ENCODE measurements at places on chromosomes 2 and 18.

GRCh38 chr2:208406474-208407451 lies at the start of gene PTH2R:
Gene PTH2R (plus strand): TSS chr2:208406792. CDS start chr2:208407044, 252 bp downstream.
- DNase-seq, result peak; percentile 14

- peak; percentile 61 for DNase-seq
Observed at GRCh38 chr2:173090276-173090877, 14.7 kb downstream of the MAP3K20 start.

DNA sequence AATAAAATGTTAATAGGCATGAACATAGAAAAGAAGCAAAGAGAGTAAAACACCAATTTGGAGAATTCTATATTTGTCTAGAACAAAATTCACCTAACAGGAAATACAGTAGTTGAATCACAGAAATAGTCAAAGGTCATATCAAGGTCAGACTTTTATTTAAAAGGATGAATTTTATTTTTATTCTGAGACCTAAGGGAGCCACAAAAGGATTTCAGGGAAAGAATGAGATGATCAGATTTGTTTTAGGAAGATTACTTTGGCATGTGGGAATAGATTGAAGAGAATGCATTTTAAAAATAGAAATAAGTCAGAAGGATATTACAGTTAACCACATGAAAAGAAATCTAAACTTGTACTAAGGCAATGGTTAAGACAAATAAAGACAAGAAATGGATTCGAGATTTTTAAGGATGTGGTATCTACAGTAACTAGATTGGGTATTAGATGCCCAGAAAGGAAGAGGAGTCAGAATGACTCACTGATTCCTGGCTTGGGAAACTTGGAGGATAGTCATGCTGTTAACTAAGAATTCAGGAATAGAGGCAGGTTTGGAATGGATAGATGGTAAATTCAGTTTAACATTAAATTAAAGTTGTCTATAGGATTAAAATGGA lies 56.0 kb downstream of the METTL4 start:
- no peak for DNase-seq

- DNase-seq, result peak; percentile 67
Observed at GRCh38 chr2:41932241-41933045, 115.4 kb upstream of the PKDCC start.

DNA sequence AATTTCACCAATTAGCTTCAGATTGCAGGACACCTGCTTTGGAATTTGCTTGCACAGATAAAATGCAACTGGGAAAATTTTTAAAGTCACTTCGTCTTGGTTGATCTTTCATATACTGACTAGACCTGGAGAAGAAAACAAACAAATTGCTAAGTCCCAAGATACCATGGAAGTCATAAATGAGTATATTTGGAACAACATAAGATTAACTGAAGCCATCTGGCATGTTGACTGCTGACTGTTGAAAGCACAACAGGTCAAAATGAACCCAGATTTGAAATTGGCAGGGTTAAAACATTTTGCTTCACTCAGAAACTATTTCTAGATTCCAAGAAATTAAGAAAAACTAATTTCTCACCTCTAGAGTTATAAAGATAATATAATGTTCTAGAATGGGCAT lies 470.7 kb downstream of the LPIN1 start:
- DNase-seq, result no peak

GRCh38 chr2:176133389-176133788 lies 3.9 kb downstream of the HOXD8 start:
- DNase-seq, result no peak

- no peak for DNase-seq
Observed at GRCh38 chr2:152572031-152572430, 145.2 kb downstream of the PRPF40A start.

GRCh38 chr2:69789175-69789721 lies 40.2 kb upstream of the GMCL1 start:
- DNase-seq, result no peak

- DNase-seq, result no peak
Observed at GRCh38 chr2:30382995-30383394, 64.1 kb upstream of the LCLAT1 start.

GRCh38 chr18:79746730-79747129 lies 51.0 kb upstream of the KCNG2 start:
- no peak for DNase-seq

GRCh38 chr2:37039580-37039979 lies 44.6 kb downstream of the HEATR5B start:
- DNase-seq, result no peak

DNA sequence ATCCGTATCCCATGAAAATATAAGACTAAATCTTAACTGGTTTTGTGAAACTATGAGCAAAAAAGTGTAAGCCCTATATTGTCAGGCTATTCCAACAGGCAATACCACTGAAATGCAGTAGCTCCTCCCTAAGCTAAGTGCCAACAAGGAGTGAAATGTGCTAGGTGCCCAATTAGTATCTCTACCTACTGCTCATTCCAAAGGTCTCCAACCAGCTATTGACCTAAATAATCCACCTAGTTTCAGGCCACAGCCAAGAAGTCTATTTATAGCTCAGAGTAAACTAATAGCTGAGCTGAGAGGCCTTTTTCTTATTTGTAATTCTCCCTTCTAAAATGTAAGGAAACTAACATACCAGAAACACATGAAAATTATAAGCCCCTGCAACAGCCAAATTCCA lies 482.2 kb downstream of the DCC start:
- no peak for DNase-seq

DNA sequence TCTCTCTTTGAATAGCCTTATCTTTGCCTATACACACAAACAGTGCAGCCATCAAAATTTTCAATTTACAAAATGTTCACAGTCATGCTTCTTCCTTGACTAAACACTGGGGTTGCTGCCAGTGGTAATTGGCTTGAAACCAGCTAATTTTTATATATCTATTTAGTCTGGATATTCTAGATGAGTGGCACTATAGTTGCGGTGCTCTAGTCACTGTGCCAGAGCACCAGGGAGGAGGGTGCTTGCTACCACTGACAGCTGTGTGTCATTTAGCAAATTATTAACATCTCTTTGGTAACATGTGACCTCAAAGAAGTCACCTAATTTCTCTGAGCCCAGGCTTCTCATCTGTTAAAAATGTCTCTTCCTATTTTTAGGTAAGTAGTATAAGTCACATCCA lies 130.4 kb downstream of the MEIS1 start:
- DNase-seq, result no peak

- no peak for DNase-seq
Observed at GRCh38 chr2:36912695-36913094, 53.6 kb downstream of the STRN start.

DNA sequence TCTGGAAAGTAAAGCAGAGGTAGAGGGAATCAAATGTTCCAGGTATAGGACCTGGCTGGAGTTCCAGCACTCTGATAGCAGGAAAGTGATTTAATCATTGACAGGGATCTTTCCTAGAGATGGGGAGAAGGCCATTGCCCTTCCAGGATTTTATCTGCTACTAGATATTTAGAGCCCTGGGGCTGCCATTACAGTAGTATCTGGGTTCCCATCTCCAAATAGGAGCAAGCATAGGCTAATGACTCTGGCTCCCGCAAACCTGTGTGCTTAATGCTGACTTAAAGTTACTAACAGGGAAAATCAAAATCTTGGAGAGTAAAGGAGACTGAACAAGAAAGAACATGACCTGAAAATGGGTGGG lies 297.6 kb upstream of the CCDC68 start:
- DNase-seq, result no peak

GRCh38 chr2:46985512-46985911 lies 69.9 kb upstream of the MCFD2 start:
- no peak for DNase-seq

DNA sequence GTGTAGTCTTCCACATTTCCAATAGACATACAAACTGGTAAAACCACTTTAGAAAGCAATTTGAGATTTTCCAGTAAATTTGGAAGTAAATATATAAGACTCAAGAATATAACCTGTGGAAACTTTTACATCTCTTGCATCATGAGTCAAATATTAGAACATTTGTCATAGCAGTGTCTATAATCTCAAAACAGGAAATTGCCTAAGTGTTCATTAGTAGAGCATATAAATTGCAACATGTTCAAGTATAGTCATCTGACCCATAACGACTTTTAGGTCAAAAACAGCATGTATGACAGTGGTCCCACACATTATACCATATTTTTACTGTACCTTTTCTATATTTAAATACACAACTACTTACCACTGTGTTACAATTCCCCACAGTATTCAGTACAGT lies 555.9 kb upstream of the VRK2 start:
- no peak for DNase-seq

GRCh38 chr2:110853516-110853915 lies 121.1 kb downstream of the ACOXL start:
- DNase-seq, result peak; percentile 45

- no peak for DNase-seq
Observed at GRCh38 chr18:67302043-67302442, 214.5 kb downstream of the DSEL start.

- DNase-seq, result no peak
Observed at GRCh38 chr2:40760071-40760666, 308.3 kb upstream of the SLC8A1 start.

GRCh38 chr2:72696559-72696958 lies 129.3 kb downstream of the EXOC6B start:
- DNase-seq, result peak; percentile 63

- DNase-seq, result no peak
Observed at GRCh38 chr2:39452396-39452795, 15.3 kb upstream of the MAP4K3 start.

DNA sequence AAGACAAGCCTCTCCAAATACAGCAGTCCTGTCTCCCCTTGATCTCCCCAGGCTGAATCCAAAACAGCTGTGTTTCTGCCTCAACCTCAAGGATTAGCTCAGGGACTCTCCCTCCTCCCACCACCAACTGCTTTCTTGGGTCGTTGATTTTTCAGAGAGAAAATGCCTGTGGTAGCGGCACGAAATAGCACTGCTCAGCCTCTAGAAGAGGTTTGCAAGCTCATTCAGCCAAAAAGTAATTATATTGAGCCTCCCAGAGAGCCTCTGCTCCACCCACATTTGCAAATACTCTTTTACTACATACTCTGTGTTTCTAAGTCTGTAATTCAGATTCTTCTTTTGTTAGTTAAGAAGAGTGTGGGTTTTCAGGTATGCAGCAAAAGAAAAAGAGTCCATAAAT lies 396.4 kb upstream of the TNP1 start:
- no peak for DNase-seq

DNA sequence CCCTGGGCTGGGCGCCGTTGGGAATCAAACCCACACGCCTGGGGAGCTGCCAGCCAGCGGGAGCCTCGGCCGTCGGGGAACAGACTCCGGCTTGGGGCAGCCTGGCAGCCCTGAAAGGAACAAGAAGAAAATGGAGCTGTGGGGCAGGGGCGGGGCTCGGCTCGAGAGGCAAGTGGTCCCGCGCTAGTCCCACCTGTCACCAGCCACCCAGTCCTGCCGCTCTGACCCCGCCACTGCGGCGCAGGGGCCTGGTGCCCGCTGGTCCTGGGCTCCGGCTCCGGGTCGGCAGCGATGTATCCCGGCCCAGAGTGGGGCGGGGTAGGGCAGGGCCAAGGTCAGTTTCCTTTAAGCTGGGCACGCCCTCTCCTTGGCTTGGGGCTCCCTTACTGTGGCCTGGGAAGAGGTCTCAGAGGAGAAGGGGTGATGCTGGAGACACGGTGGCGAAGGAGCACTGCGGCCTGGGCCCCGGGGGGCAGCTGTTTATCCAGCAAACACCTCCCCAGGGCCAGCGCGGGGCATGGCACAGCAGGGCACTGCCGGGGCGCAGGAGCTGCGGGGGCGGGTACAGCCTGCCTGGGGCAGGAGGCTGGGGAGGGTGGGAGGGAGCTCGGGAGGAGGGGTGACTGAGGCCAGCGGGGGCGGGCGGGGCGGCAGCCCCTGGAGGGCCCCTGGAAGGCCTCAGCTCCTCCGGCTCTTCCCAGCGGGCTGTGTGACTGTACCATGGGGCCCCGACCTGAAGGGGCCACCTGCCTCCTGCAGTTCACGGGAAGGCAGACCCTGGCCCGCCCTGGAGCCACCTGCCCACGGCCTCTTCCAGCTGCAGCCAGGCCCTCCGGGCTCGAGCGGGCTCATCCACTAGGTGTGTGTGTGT lies 15.6 kb downstream of the ODC1 start:
- no peak for DNase-seq

GRCh38 chr18:3172097-3172496 lies 47.7 kb downstream of the MYOM1 start:
- DNase-seq, result no peak

- DNase-seq, result no peak
Observed at GRCh38 chr2:197196541-197197180, 113.9 kb downstream of the ANKRD44 start.

DNA sequence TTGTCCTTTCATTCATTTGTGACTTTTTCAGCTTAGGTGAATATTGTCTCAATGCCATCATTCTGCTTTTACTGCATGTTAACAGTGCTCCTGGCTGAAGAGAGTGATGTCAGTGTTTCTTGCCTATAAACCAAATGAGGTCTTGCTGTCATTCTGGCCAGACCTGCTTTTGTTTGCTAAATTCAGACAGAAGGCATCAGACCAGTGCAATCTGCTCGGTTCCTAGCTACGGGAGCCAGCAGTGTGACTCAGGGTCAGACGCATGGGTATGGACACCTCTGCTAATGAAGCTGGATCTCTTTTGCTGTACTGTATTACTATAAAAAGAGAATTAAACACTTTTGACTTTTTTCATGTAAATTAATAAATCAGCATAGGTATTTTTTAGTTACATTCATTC lies 178.9 kb downstream of the TMEM182 start:
- no peak for DNase-seq

DNA sequence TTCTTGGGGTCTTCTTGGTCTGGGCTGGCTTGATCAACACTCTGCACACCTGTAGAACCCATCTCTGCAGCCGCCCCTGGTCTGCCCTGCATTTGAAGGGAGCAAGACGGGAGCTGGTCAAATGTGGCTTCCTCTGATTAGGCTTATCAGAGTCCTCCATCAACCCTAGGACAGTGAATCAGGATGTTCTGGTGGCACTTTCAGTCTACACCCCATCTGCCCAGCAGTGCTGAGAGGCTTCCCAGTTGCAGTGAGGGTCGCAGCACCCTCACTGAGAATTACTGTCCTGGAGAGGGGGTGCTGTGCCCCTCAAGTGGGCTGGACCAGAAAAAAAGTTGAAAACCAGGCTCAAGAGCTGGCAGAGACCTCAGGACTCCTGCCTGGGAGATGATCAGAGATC lies 152.9 kb downstream of the DYSF start:
- DNase-seq, result peak; percentile 36

DNA sequence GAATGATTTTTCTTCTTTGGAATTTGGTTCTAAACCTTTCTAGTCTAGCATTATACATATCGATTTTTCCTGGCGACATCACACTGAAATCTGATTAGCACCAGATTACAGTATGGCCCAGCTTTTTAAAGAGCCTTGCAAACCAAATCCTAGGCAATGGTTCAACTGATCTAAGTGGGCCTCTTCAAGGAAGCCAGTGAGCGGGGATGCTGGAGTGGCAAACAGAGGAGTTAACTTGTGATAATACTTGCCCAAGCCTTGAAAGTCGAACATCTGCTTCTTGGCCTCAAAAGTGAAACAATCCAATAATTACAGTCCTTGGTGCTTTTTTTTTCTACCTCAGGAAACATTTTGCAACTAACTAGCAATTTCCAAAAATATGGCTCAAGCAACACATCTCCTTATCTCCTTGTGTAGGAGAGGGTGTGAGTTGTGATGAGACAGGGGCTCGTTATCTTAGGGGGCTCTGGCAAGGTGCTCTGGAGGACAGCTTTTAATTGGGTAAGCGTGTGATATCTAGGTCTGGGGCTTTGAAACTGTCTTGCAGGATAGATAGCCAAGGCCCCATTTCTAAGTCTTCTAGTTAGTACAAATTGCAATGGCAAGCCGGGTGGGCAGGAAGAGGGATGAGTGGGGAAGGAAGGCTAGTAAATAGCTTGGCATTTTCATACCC lies 240.2 kb upstream of the CCDC68 start:
- DNase-seq, result peak; percentile 28

GRCh38 chr2:67797801-67798540 lies 264.8 kb downstream of the C1D start:
- no peak for DNase-seq

GRCh38 chr18:7221424-7222155 lies 9.3 kb upstream of the LRRC30 start:
- peak; percentile 66 for DNase-seq
